Naive B cell (primary cell): ENCODE measurements at places on chromosomes 11 and 22. TPM values are rescaled to one million over a fixed set of nuclear protein-coding genes. Genes with fewer than 3 reads are reported as not detected.

The MRGPRE gene
- not detected for polyA plus RNA-seq

The MRE11 gene
- 9.7 TPM for polyA plus RNA-seq

The DUSP8 gene
- not detected for polyA plus RNA-seq

The NNMT gene
- polyA plus RNA-seq = not detected

The MMP12 gene
- not detected for polyA plus RNA-seq

The FBLN1 gene
- not detected for polyA plus RNA-seq
